ENCODE measurements at places on chromosomes 1 and 21.
A peak's percentile ranks its signal among the peaks of the same experiment; 100 is the strongest.

GRCh38 chr21:44897326-44898010 is 23.2 kb downstream of the ITGB2 start:
- no peak for DNase-seq

- DNase-seq, result peak; percentile 24
Measured at GRCh38 chr1:47759936-47760629, 237.1 kb downstream of the TRABD2B start.

DNA sequence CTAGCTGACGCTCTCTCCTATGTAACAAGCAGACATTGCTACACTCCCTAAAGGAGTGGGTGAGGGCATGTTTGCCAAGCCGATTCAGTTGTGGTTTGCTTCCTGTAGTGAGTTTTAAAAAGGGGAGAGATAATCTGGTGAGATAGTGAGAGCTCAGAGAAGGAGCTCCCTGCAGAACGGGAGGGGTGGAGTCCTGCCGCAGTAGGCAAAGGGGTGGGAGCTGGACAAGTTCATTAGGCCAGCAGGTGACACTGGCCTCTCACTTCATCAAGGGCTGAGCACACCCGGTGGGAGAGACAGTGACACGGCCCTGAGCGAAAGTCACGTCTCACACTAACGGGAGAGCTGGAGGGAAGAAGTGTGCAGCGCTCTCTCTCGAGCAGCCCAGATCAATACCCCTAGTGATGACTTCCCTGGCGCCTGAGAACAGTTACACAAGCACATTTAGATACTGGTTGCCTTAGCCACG is 144.0 kb upstream of the CD34 start:
- no peak for DNase-seq

- no peak for DNase-seq
Measured at GRCh38 chr1:53557369-53557768, 98.2 kb downstream of the DMRTB1 start.

- DNase-seq, result no peak
Measured at GRCh38 chr1:94602316-94602715, 60.8 kb upstream of the F3 start.

DNA sequence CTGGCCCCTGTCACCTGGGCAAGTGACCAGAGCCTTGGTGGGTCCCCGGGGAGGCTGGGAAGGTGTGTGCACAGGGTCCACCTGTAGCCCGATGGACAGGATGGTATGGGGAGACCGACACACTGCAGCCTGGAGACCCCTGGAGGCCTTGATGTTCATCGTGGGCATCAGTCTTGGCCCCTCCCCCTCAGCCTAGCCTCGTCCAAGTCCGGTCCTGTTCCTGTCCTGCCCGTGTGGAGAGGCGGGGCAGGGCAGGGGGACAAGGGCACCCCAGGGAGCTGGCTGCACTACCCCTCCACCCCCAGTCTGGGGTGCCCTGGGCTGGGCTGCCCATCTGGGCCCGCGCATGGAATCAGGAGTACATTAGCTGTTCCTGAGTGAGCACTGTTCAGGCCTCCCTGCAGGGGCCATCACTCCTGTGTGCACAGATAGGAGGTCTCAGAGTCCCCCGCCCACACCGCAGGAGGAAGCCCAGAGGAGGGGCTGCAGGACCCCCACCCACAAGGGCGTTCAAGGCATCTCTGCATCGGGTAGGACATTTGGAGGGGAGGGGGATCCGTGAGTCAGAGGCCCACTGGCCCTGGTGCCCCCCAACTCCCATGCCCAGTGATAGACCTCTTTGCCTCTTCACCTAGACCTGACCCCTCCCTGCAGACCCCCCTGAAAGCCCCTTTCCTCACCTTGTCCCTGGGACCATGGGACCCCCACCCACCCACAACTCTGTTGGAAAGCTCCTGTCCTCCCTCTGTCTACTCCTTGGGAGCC is 63.2 kb downstream of the WNT9A start:
- DNase-seq, result peak; percentile 0

- DNase-seq, result no peak
Measured at GRCh38 chr1:78370779-78371482, 119.8 kb upstream of the PTGFR start.

DNA sequence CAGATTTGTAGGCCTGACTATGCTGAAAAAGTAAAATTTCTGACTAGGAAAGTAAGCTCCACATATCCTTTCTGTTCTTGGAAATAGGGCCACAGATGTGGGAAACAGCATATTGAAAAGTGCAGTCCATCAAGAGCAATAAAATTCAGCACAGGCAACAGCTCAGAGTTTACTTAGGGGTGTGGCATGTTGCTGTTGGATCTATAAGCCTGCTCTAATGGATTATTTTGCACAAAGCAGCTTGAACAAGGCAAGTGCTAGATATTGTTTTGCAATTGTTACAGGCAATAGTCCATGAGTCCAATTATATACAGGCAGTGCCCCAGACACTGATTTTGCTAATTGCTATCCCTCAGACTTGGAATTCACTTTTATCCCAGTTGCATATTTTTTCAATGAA is 289.8 kb upstream of the SNX7 start:
- DNase-seq, result no peak

DNA sequence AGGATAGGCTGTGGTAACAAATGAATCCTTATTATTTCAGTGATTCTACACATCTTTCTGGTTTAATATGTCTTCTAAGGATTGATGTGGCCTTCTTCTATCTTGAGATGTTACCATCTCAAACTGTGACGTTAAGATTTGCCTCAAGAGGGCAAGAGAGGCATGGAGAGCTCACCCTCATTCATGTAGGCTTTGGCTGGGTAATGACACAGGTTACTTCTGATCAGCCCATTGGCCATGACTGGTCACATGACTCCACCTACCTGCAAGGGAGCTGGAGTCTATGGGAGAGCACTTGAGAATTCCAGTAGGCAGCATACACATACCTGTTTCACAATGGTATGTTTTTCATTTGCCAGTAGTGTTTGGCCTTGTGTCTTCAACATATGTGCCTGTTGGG is 30.0 kb downstream of the CACHD1 start:
- no peak for DNase-seq

GRCh38 chr1:205312866-205313562 is 8.5 kb downstream of the NUAK2 start:
- DNase-seq, result no peak

GRCh38 chr1:1540090-1540817 is at the start of gene TMEM240:
TSS of gene TMEM240 (minus strand) at chr1:1540624. CDS start at chr1:1540346, 278 bp downstream.
- DNase-seq, result peak; percentile 88

GRCh38 chr21:41656946-41657525 is 109.8 kb downstream of the RIPK4 start:
- DNase-seq, result no peak

Measured in Ammon's horn (tissue), 1 donor.